ENCODE measurements at places on chromosomes 3 and 15.

GRCh38 chr3:50345586-50346234 lies at the start of gene ZMYND10:
TSS of gene ZMYND10 (minus strand) at chr3:50345732. CDS start at chr3:50345579, 153 bp downstream.
- DNase-seq: no peak

DNA sequence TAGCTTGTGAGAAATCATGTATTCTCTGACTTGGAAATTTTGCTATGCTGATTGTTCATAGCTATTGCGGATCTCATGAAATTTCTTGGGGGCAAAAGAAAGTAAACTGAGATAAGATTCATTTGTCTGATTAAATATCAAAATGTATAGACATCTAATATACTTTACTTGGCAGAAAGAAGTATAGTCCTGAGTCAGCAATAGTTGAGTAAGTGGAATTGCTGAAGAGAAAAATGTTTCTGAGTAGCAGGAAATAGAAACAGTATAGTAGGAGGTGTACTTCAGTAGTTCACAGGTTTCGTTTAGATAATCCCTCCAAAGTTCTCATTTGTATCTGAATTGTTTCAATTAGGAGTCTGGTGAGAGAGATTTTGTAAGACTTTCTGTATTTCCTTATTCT lies 705.9 kb downstream of the MCTP2 start:
- no peak for DNase-seq

DNA sequence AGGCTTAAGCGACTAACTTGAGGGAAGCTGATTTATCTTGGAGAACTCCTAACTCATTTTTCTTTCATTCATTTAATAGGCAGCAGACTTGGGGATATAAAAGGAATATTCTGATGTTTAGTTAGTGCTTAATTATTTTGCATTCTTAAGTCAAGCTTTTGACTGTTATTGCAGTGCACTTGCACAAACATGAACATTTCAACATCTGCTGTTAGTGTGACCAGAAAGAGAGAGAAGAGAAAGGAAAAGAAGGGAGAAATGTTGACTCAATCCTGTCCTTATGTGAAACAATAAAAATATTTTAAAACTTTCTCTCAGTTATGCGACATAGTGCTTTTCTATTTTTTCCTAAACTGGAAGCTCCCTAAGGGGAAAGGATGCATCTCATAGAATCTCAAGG lies 507.8 kb downstream of the LPP start:
- no peak for DNase-seq

DNA sequence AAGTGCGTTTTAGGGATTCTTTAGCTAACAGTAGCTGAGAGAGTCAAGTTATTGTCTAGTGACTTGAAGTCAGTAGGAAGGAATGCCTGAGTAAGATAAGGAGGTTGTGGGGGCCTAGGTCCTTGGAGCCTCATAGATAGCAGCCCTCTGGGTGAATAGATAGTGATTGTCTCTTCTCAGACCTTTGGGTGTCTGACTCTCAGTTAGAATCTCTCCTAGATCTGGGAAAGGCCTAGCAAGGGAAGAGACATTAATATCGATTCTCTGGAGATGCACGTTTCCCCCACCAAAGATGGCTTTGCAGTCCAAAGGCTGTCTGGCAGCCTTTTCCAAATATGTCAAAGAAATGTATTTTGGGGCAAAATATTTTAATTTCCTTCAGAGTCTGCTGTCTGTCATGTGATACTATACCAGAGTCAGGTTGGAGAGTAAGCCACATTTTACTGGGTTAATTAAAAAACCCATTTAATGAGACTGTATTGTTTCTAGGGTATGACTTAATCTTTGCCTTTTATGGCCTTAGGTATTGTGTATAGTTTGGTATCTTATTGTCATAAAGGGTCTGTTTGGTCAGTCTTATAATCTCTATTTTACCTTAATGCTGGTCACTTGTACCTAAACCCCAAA lies 92.2 kb downstream of the ST6GAL1 start:
- DNase-seq: no peak

- no peak for DNase-seq
Observed at GRCh38 chr3:172953571-172953970, 187.5 kb downstream of the SPATA16 start.

Data from NCI-H1417 treated with DMSO at 0.1 percent for 48 hours (cell line).